ENCODE measurements at places on chromosomes 1 and 21. TPM values are rescaled to one million over a fixed set of nuclear protein-coding genes. Genes with fewer than 3 reads are reported as not detected.

The DYRK3 gene
- 8.3 TPM for total RNA-seq

The OR2L8 gene
- not detected for total RNA-seq

The LIN28A gene
- not detected for total RNA-seq

The RHEX gene
- not detected for total RNA-seq

Measured in lung microvascular endothelial cell (primary cell).